Astrocyte (in vitro differentiated cells and primary cell): ENCODE measurements at places on chromosomes 11 and 22. TPM values are rescaled to one million over a fixed set of nuclear protein-coding genes. Genes with fewer than 3 reads are reported as not detected.

- no peak for DNase-seq
Observed at GRCh38 chr22:32409977-32410376, 2.1 kb downstream of the RTCB start.

DNA sequence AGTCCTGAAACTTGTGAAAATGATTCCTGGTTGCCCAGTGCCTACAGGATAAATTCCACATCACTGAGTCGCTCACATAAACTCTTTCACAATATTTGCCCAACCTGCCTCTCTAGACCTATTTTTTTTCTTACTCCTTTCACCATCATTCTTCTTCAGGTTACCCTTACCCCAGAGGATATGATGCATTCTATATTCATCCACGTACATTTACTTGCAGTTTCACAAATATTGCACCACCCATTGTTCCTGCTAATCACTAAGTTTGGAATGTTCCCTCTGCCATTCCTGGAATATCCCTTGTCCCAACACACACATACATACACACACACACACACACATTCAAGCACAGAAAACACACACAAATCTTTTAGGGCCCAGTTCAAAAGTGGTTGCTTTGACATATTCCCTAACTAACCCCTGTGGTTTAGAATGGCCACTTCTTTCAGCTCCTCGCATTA, 379.5 kb downstream of the ETS1 start:
- DNase-seq, result peak; percentile 97

Gene SLC22A8
- total RNA-seq, result not detected in 2 replicates

Gene UPB1
- 0.30 TPM in 1 of 2 replicates, not detected in the other for total RNA-seq

Gene E2F8
- total RNA-seq, result 0.17 and 0.27 TPM in 2 replicates

DNA sequence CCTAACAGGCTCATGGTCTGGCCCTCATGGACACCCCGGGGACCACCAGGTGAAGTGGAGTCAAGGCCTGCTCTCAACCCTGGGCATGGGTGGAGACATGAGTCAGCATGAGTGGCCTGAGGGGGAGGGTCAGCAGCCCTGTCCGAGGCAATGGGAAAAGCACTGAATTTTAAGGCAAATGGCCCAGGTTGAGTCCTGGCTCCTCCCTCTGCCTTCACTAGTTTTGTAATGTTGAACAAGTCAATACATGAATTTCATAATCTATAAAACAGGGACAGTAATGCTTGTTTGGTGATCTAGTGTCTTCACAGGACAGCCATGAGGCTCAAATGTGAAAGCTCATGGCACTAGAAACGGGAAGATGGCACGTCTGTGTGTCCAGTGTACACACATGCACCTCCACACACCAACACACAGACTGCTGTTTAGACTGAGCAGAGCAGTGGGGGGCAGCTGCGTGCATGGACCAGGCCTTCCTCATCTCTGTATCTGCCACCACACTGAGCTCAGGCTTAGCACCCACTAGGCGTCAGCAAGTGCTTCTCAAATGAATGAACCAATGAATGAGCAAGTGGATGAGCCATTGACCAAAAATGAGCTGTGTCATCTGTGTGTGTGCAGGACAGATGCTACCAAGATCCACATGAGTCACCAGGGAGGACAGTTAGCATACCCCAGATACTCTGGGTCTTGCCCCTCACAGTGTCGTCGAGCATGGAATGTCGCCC, 63.4 kb downstream of the NRXN2 start:
- DNase-seq, result peak; percentile 84

GRCh38 chr11:119372260-119373058, 9.0 kb downstream of the USP2 start:
- no peak for DNase-seq

Gene FAT3
- total RNA-seq, result 37.0 and 41.0 TPM in 2 replicates

Gene IRAG1
- total RNA-seq, result 3.7 and 5.4 TPM in 2 replicates

- DNase-seq, result no peak
Observed at GRCh38 chr11:64156235-64157011, 9.5 kb downstream of the MACROD1 start.

Gene PRAME
- total RNA-seq, result not detected in 2 replicates

DNA sequence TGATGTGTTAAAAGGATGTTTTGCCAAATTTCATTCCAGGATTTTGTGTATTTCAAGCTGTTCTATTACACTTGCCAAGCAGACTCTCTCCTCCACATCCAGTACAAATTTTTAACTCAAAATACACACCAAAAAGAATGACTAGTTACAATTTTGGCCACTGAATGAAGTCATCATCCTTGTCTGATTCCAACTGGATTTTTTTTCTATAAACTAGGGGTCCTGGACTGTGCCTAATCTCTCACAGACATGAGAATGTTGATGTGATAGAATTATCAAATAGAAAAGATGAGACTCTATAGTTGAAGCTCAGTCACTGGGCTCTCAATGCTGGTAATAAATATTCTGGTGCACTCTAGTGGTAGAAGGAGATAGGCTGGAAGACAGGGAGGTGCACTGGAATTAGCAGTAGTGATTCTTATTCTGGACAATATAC, 85.8 kb downstream of the FANCF start:
- peak; percentile 10 for DNase-seq

DNA sequence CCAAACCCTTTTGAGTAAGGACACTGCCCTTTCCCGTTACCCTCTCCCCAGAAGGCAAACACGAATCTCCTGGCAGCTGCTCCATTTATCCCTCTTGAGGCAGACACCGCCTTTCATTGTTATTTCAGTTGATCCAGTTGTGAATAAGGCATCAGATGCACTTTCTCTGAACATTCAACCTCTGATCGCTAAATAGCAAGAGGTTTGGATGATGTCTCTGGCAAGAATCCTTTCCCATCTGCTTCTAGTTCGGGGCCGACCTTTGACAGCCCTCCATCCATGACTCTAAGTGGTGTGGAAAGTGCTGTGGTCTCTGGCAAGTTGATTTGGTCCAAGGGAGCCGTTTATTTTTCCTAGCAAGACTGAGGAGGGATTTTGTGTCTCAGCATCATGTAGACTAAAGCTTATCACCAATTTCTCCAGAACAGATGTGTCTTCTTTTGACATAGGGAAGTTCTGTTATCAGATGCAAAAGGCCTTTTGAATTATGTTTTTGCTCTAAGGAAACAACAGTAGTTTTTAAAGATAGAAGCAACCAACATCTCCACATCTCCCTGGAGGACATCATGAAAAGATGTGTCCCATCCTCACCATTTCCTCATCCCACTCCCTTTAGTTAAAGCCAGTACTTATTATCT, 123.6 kb downstream of the CCDC34 start:
- peak; percentile 99 for DNase-seq

GRCh38 chr11:45470794-45471167, 184.6 kb upstream of the SYT13 start:
- no peak for DNase-seq

Gene OR2AG2
- 0.07 and 0.27 TPM in 2 replicates for total RNA-seq

DNA sequence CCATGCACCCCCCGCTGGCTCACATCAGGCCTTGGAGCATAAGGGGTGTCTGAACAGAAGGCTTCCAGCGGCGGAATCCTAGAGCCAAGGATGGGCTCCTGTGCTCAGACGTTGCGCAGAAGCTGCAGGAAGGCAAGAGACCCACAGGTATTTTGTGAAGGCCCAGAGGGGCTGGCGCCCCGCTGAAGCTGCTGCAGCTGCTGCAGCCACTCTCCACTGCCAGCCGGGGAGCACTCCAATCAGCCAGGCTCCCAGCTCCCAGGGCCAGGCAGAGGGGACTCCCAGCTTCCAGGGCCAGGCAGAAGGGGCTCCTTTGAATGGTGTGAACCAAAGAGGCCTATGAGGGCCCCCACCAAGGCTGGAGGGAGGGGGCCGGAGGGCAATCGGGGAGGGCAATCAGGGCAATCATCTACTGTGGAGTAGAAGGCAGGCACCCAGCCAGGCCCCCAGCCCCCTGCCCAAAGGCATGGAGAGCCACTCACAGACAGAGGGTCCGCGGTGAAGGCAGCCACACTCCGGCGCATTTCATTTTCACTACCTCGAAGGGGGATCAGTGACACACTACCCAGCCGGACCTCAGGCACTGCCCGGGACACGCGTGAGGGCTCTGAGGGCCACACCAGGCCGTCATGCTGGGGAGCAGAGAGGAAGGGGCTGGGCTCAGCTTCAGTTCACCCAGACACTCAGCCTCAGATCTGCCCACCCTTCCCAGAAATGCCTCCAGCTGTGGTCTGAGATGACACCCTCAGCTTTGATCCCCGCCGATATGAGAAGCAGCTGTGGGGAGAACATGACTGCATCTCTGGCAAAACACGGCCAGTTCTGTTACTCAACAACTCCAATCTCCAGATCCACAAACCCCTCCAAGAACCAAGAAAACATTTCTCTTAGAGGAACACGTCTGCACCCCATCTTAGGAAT, 11.6 kb upstream of the PDE2A start:
- no peak for DNase-seq

- DNase-seq, result no peak
Observed at GRCh38 chr11:86067009-86067850, 1.7 kb downstream of the PICALM start.

DNA sequence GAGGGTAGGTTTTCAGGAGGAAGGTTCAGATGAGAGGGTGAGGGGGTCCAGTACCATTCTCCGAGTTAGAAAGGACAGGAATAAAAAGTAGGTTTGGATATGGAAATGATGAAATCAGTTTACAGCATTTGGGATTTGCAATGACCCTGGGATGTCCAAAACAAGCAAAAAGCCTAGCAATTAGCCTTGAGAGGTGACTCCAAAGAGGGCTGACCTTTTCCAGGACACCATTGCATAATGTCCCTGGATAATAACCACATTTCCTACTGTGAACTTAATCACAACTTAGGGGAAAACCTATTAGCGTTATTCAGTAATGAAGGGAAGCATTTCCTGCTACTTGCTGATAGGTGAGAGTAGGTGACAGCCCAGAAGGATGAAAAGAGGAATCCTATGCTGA, 101.4 kb upstream of the ARHGAP42 start:
- no peak for DNase-seq

Gene ART1
- not detected in 2 replicates for total RNA-seq

DNA sequence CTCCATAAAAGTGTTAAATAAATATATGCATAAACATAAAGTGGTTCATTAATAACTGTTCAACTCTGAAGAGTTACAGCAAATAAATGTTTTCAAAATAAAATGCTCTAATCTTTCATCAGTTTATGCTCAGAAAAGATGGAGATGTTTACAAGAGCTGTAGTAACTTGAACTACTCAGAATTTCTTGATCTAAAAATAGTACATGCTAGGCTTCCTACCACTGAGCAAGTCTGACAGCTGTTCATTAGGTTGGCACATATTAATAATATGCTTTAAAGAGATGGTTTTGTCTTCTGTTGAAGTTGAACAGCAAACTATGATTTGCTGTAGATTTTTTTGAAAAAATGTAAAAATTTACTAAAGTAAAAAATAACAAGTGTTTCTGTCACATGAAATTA, 10.8 kb upstream of the SLN start:
- DNase-seq, result no peak
